ENCODE measurements at places on chromosomes 7 and 10.

GRCh38 chr10:86688398-86688921, 20.1 kb downstream of the LDB3 start:
- no peak for DNase-seq

DNA sequence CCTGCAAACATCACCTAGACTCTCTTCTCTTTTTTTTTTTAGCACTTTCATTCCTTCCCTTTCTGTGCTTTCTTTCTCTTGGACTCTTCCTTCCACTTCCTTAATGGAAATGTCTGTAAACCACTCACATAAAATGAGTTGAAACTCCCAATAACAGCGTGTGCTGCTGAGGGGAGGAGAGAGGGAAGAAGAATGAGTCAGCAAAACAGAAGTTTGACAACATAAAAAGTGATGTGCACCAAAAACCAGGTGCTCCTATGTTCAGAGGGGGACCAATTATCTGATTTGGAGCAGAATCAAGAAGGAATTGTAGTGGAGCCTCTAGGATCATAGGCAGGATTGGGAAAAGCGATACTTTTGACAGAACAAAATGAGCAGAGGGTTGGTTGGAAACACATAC, 712.1 kb upstream of the IGFBP3 start:
- no peak for DNase-seq

- no peak for DNase-seq
These were observed 3.4 kb downstream of the DNMBP start for GRCh38 chr10:100006243-100006886.

GRCh38 chr10:125060826-125061556, 99.4 kb downstream of the CTBP2 start:
- DNase-seq: peak; percentile 9

DNA sequence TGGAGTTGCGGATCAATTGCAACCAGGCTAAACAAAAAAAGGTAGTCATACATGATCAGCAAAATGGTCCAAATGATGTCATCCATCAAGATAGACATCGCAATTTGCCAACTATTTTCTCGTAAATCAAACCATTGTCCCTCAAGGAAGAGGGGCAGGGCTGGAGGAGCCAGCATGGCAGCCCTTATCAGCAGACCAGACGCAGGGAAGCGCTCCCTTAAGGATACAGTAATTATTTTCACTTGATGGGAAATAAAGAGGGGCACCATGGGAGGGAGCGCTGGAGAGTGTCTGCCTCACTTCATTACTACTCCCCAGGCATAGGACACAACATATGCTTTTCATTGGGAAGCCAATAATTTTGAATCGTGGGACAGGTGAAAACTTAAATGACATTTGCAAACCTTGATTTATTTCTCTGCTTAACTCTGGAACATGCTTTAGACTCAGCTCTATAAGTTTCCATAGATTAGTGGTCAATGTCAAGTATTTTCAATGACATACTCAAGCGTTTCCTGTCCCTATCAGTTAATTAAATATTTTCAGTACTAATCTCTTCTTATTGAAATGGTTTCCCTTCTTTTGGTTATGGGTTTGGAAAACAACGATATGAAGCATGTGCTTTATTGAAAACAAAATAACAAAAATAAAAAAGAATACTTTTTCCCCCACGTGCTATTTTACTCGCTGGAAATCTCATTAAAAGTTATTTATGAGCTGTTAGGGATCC, 202.4 kb upstream of the HABP2 start:
- DNase-seq: no peak

GRCh38 chr10:69715156-69715898, 85.3 kb downstream of the FAM241B start:
- DNase-seq: no peak

DNA sequence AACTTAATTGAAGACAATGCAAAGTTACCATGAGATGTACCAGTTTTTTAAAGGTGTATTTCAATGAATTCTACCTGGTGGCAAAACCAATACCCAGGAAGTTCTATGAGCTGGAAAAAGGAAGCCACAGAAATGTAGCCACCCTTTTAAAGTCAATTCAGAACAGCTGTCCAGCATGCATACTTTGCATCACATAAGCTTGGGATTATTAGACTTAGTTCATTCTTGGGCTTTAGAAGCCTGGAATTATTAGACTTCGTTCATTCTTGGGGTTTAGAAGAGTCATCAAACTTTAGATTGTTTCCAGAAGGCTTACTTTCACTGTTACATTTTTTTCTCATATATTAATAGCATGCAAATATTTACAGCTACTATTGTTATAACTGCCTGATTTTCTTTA, 20.9 kb downstream of the SLC25A13 start:
- DNase-seq: no peak

GRCh38 chr10:5999440-6000165, 22.3 kb upstream of the IL15RA start:
- DNase-seq: no peak

DNA sequence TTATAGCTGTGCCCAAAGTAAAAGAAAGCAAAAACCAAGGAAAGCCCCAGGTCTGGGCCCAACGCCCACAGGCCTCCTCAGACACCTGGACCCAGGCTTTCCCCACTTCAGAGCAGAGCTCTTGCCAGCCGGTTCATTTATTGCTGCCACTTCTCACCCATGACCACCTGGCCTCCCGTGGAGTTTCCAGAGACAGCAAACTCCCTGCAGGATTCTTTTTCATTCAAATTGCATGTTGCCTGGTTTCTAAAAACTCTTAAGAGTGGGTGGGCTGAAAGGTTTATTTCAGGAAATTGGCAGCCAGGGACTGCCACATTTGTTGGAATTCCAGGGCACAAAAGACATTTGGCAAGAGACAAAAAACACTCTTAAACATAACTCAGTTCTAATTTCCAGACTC, 4.7 kb downstream of the VOPP1 start:
- no peak for DNase-seq

- DNase-seq: no peak
These were observed 54.3 kb downstream of the CLIP2 start for GRCh38 chr7:74343281-74344131.

- DNase-seq: no peak
These were observed 2.1 kb downstream of the CHST3 start for GRCh38 chr10:71966046-71967004.

- no peak for DNase-seq
These were observed 5.0 kb downstream of the SPRN start for GRCh38 chr10:133419211-133419950.

- DNase-seq: no peak
These were observed 61.7 kb downstream of the AUTS2 start for GRCh38 chr7:69659983-69660382.

DNA sequence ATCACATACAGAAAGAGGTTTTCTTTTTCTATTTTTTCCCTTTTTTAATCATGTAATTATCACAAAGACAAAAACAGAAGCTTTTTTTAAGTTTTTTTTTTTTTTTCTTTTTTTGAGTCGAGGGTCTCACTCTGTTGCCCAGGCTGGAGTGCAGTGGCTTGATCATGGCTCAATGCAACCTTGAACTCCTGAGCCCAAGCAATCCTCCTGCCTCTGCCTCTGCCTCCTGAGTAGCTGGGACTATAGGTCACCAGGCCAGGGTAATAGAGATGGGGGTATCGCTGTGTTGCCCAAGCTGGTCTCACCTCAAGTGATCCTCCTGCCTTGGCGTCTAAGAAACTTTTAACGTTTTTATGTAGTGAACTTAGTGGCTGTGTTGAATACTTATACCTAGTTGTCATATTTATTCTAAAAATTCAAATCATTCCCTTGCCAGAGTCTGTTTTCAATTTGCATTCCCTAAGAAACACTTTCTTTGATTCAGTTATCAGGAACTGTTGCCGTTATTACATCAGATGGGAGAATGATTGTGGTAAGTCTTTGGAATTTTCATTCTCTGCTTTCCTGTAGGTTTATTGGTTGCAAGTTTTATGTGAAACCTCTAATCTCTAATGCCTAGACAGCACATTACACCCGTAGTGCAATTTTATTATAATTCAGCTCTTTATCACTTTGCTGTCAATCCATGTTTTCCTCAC, 1.3 kb downstream of the LSM8 start:
- DNase-seq: no peak

DNA sequence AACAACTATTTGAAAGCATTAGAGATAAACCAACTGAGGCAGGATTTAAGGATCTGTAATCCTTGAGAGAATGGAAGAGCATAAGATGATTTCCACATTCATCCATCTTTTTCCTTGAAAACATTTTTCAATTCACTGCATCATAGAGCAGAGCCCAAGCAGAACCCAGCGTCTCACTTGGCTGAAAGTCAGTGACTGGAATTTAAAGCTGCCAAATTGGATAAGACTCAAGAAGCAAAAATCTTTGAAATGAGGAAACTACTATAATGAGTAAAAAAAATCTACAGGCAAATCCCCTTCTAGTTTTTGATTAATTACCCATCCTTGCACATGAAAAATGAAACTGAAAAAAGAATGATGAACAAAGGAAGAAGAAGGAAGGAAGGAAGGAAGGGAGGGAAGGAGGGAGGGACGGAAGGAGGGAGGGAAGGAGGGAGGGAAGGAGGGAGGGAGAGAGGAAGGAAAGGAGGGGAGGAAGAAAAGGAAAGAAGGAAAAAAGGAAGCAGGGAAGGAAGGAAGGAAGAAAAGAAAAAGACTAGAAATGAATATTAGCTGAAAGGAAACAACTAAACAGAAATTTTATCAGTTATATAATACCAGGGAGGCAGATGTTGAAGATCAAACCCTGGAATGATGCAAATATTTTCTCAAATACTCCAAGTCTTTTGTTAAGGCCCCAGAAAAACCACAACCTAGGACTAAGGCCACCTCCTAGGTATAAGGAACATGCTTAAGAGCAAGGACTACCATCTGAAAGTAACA, 336.3 kb upstream of the MAGI2 start:
- DNase-seq: no peak

DNA sequence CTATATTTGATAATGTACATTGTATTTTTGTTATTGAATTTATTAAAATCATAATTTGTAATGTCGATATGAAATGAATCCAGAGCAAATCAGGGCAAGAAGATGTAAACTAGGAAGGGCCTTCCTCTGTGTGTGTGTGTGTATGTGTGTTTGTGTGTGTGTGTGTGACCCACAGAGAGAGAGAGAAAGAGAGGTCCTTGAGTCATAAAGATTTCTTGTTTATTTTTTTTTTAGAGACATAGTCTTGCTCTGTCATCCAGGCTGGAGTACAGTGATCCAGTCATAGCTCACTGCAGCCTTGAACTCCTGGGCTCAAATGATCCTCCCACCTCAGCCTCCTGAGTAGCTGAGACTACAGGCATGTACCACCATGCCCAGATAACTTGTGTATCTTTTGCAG, 50.7 kb downstream of the INPP5F start:
- no peak for DNase-seq

DNA sequence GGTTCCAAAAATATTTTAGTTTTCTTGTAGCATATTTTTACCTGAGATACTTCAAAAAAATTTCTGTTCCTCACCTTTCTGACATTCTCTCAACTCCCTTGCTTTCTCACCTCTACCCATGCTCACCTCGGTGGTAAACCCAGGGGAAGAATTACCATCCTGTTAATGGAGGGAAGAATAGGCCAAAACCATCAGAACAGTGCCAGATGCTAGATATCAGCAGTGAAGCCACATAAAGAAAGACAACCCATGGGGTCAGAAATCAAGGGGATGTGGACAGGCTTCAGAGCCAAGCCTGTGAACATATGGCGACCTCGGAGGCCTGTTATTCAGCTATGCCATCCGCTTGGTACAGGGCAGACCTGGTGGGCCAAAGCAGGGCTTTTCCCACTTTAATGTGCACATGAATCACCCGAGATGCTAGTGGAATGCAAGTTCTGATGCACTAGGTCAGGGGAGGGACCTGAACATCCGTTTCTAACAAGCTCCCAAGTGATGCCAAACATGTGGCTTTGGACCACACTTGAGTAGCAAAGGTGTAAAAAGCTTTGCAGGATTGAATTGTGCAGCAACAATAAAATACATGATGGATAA, 125.5 kb downstream of the NPY start:
- no peak for DNase-seq

GRCh38 chr7:151274936-151275812, 26.7 kb upstream of the SMARCD3 start:
- no peak for DNase-seq

- peak; percentile 69 for DNase-seq
These were observed 15.2 kb upstream of the PPP2R2D start for GRCh38 chr10:131885391-131886165.

DNA sequence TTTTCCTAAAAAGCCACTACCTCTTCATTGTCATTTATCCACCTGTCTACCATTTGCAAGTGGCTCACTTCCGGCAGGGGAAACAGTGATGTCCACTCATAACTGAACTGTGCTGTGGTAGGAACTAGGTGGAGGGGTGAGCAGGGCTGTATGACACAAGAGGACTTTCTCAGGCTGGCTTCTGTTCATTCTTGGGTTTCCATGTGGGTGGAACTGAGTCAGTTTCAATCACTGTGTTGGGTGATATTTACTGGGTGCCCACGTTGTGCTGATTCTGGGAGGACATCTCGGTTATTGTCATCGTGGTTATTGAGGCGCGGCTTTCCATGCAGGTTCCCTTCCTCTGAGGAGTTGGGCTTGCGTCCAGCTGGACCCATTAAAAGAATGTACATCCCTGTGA, 38.8 kb downstream of the RAMP3 start:
- DNase-seq: no peak

DNA sequence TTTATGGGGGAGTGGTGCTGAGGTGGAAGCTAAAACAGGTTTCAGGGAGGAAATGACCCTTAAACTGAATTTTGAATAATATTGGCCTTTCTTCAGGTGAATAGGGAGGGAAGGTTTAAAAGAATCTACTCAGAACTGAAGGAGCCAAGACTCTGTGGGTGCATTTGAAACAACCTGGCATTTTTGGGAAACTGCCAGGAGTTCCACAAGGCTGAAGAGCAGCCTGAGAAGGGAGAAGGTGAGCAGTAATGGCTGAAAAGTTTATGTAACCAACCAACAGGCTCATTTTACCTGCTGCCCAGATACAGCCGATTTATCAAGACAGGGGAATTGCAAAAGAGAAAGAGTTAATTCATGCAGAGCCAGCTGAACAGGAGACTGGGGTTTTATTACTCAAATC, 4.0 kb upstream of the PANK1 start:
- no peak for DNase-seq

- DNase-seq: no peak
These were observed 139.2 kb downstream of the FAM53B start for GRCh38 chr10:124605001-124605370.

- DNase-seq: no peak
These were observed 648.5 kb upstream of the LRRN3 start for GRCh38 chr7:110442381-110442837.

DNA sequence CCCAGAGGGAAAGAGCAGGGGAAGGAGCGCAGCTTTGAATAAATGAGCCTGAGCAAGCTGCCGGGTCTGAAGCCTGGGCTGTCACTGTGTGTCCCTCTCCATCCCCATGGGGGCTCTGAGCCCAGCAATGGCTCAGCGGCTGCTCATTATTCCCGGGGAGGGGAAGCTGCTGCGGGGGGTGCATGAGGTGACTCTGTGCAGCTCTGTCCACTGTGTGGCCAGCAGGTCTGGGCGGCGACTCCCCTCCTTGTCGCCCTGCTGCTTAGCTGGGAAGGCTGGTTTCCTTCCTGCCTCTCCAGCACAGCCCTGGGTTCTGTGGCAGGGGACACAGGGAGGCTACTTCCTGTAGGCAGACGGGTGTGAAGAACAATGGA, 234.2 kb downstream of the PRPF18 start:
- no peak for DNase-seq

- DNase-seq: no peak
These were observed 21.7 kb downstream of the PLAU start for GRCh38 chr10:73932620-73933112.
